ENCODE measurements at places on chromosomes 7 and 10. TPM values are rescaled to one million over a fixed set of nuclear protein-coding genes. Genes with fewer than 3 reads are reported as not detected.

The CALHM3 gene
- polyA plus RNA-seq, result not detected

The CAMK2B gene
- 3.1 TPM for polyA plus RNA-seq

The PDE6C gene
- 0.24 TPM for polyA plus RNA-seq

The FEZF1 gene
- not detected for polyA plus RNA-seq

The HOXA5 gene
- polyA plus RNA-seq, result 76.3 TPM
